ENCODE measurements at places on chromosomes 2 and 18.

DNA sequence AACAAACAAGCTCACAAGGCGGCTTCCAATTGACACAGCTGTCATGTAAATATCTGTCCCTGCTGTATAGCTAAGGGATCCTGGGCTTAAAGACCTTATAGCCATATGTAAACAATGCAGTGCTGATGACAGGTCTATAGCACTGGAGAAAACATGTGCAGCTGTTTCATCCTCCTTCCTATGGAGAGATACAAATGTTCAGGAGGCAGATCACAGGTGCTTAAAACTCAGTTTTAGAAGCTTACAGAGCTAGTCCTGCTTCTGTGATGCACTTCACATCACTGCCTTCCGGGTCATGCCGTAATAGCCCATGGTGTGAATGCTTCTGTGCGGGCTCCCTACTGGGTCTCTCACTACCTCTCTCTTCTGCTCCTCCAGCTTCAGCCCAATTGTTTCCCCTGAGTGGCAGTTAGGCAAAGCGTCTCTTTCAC, 262.4 kb upstream of the CHST9 start:
- DNase-seq, result no peak

DNA sequence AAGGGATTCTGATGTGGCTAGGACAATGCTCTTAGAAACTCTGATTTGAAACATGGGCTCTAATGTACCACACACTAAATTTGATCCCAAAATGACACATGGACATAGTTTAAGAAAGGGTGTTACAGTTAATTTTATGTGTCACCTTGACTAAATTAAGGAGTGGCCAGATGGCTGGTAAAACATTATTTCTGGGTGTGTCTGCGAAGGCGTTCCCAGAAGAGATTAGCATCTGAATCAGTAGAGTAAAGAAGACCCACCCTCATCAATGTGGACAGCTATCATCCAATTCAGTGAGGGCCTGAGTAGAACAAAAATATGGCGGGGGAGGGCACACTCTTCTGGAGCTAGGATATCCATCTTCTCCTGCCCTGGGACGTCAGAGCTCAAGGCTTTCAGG, 283.1 kb upstream of the CHAC2 start:
- DNase-seq, result no peak

- DNase-seq, result no peak
These were observed 15.9 kb downstream of the C2orf74 start for GRCh38 chr2:61177727-61178549.

DNA sequence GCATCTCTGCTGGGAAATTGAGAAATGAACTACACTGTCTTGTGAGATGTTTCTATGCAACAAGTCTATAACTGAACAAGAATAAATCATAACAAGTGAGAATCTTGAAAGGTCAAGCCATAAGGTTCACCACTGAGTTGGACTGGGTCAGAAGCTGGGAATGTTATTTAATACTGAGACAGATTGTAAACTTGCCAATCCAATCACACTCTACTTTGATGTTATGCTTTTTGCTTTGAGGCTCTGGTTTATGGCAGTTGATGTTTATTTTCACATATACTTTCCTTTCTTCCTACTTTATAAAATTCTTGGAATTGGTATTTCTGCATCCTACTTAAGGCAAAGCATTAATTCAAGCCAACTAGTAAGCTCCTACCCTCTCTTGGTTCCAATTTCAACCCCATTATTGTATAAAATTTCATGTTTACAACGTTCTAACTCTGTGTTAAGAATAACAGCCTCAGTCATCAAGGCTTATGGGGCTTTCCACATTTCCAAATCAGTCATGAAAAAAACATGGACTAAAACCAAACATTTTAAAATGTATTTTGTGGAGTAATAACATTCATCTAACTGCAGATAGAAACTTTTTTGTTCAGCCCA, 533.4 kb downstream of the NYAP2 start:
- DNase-seq, result no peak

DNA sequence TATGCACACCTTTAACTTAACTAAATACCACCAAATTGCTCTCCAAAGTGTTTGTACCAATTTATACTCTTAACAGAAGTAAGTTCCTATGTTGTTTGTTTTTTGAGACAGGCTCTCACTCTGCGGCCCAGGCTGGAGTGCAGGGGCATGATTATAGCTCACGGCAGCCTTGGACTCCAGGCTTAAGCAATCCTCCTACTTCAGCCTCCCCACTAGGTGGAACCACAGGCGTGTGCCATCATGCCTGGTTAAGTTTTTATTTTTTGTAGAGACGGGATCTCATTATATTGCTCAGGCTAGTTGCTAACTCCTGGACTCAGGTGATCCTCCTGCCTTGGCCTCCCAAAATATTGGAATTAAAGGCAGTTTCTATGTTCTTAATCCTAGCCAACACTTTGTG, 13.1 kb upstream of the NAB1 start:
- no peak for DNase-seq

DNA sequence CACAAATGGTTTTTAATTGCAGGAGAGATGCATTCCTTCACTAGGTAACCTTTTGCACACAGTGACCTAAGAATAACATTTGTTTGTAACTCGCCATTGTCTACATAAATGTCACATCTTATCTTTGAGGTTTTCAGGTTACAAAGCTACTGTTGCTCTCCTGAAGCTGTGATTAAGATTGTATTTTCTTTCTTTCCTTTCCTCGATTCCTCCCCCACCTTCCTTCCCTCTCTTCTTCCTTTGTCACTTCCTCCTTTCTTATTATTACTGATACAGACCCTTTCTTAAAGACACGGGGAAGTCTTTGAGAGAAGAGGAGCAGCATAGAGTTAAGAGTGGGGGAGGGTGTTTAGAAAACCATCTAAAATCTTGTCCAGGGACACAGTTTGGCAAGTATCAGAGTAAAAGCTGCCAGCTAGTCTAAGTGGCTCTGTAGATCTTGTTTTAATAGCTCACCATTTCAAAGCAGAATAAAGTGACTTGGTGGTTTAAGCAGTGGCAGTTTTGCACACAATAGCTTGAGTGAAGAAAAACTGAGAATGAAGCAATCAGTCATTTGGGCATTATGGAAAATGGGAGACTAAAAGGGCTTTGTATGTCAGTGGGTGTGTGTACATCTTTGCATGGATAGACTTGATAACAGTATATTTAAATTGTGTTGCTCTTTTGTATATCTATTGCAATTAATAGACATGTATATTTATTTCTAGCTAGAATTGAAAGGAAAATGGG, 10.9 kb downstream of the CERS6 start:
- DNase-seq, result peak; percentile 21

DNA sequence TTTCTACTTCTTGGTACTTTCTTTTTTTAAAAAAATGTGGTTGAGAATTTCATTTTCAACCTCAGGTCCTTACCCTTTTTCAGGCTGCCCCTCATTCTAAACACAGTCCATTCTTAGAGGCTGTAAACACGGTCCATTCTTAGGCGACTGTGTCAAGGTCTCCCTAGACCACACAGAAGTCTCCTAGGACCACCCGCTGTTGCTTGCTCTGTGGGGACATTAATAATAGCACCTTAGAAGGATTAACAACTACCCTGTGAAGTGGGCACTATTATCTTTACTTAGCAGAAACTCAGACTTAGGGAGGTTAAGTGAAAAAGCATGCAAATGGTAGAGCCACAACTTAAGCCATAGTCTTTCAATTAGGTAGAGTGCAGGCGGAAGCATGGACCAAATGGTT, 91.7 kb downstream of the RBMS1 start:
- DNase-seq, result no peak

DNA sequence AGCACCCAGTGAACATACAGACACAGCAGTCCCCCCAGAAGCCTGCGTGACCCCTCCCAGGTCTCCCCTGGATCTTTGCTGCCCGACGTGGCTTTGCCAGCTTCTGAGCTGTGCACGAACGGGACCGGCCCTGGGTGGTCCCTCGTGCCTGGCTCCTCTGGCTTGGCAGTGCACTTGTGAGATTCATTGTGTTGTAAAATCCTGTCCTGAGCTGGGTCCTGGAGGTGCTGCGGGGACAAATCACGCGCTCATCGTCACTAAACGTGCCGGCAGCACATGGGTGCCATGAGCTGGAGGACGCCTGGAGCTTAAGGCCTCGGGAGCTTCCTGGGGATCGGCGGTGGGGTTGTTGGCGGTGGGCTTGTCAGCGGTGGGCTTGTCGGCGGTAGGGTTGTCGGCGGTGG, 104.9 kb downstream of the FAM210A start:
- DNase-seq, result no peak

- DNase-seq, result no peak
These were observed 83.9 kb downstream of the ITSN2 start for GRCh38 chr2:24276349-24276899.

- no peak for DNase-seq
These were observed 37.7 kb downstream of the PIK3C3 start for GRCh38 chr18:41992703-41993102.

GRCh38 chr2:71275939-71276310, 49.0 kb upstream of the PAIP2B start:
- no peak for DNase-seq

- DNase-seq, result no peak
These were observed 250.1 kb downstream of the NDUFA10 start for GRCh38 chr2:239774933-239775622.

GRCh38 chr2:52000151-52000855, 968.4 kb upstream of the NRXN1 start:
- no peak for DNase-seq

DNA sequence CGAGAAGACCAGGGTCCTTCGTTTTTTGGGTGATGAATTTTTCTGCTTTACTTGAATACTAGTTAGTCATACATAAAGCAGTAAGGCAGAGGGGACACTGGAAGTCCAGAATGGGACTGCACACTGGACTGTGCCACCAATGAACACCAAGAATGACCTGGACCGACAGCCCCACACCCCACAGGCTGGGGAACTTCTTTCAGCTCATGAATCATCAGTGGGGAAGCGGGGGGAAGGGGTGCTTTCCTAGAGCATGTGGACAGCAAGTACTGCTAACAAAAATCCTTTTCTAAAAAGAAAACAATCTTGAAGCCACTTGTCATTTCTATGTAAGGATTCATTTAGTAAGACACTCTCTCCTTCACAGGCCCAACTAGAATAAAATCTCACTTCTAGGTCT, 86.0 kb downstream of the DTNB start:
- no peak for DNase-seq

- DNase-seq, result no peak
These were observed 47.5 kb upstream of the RIOK3 start for GRCh38 chr18:23405636-23406035.

DNA sequence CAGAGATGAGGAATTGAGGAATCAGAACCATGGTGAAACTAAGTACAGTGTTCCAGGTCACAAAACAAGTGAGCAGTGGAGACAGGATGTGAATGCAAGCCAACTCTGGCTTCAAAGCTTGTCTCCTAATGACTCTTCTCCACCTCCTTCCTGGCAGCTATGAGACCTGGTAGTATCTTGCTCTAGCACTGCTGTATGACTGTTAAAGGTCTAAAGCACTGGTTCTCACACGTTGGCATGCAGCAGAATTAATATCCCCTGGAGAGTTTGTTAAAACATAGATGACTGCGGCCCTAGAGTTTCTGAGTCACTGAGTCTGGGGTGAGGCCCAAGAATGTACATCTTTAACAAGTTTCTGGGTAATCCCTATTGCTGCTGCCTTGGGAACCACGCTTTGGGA, 63.3 kb downstream of the SUCLG1 start:
- DNase-seq, result no peak

- no peak for DNase-seq
These were observed 4.7 kb downstream of the DSEL start for GRCh38 chr18:67511840-67512239.

DNA sequence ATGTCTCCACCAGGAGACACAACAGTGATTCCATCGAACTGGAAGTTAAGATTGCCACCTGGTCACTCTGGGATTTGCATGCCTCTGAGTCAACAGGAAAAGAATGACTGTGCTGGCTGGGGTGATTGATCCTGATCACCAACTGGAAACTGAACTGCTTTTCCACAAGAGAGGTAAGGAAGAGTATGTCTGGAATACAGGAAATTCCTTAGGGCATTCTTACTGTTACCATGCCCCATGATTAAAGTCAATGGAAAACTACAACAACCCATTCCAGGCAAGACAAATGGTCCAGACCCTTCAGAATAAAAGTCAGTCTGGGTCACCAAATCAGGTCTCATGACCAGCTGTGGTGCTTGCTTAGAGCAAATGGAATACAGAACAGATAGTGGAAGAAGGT, 12.0 kb upstream of the DDX1 start:
- DNase-seq, result no peak

DNA sequence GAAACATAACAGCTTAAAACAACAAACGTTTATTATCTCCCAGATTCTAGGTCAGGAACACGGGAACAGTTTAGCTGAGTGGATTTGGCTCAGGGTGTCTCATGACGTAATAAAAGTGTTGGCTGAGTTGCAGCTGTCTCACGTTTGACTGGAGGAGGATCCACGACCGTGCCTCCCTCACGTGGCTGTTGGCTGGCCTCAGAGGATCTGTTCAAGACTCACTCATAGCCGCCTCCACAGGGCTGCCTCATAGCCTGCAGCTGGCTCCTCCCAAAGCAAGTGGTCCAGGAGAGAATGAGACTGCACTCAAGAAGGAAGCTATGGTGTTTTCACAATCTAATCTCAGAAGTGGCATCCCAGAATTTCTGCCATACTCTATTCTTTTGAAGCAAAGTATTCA, 167.1 kb downstream of the RPRM start:
- no peak for DNase-seq

- no peak for DNase-seq
These were observed 118.3 kb upstream of the FAM136A start for GRCh38 chr2:70420143-70420542.

DNA sequence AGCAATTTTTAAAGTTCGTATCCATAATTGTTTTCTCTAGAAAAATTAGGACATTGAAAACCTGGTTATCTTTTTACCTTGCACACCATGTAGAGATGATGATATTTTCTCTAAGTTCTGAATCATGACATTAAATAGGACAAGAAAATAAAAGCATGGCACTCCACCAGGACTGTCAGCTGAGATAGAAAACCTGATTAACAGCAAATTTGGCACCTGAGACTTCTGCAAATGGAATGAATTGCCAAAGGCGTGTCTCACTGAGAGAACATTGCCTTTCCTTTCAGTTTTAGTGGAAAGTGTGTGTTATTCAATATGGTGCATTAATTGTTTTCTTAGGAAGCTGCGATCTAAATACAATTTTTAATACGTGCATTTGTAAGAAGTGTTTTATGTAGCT, 164.7 kb downstream of the LRRC30 start:
- DNase-seq, result no peak

- DNase-seq, result no peak
These were observed 49.6 kb downstream of the PAX8 start for GRCh38 chr2:113228991-113229716.

DNA sequence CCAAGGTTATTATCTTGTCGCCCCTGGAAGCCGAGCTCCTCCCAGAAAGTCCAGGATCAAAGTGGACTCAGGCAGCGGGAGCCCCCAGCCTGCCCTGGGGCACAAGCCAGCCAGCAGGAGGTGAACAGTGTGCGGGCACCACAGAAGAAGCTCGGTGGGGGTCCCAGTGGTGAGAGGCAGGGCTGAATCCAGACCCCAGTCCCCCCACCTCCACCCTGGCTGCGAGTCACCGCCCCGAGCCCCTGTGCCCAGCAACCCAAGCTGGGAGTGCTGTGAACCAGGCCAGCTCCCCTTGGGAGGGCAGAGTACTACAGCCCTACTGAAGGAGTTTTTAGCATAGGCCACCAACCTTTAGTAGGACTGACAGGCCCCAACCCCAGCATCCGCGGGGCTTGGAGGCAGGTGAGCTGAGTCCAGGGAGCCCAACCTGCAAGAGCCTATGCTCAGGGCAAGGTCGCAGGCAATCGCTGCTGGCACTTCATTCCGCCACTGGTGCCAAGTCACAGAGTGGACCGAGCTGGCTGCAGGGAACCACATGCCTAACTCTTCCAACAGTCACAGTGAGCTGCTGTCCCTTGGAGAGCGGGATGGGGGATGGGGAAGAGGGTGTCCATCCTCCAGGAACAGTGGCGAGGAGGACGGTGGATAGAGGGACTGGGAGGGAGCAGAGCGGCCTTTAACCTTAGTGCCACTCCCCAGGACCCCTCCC, 3.0 kb downstream of the PIEZO2 start:
- DNase-seq, result no peak

All from NCI-H446 (cell line).